Frontal cortex (tissue), 4 donors: ENCODE measurements at places on chromosomes 6 and 20.

GRCh38 chr20:50635676-50636600 lies 55.4 kb downstream of the RIPOR3 start:
- DNase-seq, result peak; percentile 69

DNA sequence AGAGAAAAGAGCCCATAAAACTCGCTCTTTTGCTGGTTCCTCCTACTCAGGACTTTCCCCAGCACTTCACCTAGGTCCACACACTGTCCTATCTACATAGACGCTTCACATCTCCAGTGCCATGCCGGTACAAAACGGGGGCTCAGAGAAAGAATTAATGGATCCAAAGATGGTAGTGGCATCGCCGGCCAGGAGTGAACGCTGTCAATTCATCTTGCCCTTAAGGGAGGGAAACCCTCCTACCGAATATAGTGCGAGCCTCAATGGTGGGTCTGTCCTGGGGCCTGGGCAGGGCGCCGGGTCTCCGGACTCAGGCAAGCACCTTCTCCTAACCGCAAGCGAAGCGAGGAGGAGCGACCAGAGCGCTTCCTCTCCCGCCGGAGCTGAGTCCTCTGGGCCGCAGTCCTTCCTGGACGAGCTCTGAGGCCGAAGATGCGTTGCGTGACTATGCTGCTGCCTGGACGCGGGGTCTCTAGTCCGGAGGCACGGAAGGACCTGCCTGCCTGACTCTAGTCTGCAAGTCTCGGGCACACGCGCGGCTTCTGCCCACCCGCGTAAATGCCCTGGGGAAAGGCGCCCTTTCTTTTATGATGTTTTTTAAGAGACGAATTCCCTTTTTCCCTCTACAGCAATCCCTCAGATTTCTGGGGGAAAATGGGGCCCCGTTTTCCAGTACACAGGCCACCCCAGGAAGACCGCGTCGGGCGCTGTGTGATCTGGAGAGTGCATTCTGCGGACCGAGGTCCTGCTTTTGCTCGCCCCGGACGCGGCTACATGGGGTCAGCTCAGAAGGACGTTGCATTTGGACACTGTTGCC lies 100.1 kb upstream of the PRDM1 start:
- no peak for DNase-seq

GRCh38 chr6:25004357-25004756 lies 68.6 kb upstream of the RIPOR2 start:
- DNase-seq, result no peak

GRCh38 chr6:49913636-49914375 lies 47.5 kb upstream of the CRISP1 start:
- no peak for DNase-seq

DNA sequence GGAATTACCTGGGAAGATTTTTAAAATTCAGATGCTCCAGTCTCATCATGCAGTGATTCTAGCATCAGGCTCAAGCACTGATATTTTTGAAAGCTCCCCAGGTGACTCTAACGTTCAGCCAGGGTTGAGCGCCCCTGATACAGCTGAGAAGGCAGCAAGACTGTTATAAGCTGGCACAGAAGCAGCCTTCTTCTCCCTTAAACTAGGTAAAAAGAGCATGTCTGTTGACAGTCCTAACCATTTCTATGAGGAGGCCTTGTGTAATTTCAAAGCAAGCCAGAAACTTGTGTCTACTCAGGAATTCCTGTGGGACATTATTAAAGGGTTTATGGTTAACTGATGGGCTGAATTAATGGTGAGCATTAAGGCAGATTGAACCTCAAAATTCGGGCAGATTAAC lies 141.9 kb downstream of the PDE7B start:
- no peak for DNase-seq
